ENCODE measurements at places on chromosomes 7 and 10. TPM values are rescaled to one million over a fixed set of nuclear protein-coding genes. Genes with fewer than 3 reads are reported as not detected.
A peak's percentile ranks its signal among the peaks of the same experiment; 100 is the strongest.

DNA sequence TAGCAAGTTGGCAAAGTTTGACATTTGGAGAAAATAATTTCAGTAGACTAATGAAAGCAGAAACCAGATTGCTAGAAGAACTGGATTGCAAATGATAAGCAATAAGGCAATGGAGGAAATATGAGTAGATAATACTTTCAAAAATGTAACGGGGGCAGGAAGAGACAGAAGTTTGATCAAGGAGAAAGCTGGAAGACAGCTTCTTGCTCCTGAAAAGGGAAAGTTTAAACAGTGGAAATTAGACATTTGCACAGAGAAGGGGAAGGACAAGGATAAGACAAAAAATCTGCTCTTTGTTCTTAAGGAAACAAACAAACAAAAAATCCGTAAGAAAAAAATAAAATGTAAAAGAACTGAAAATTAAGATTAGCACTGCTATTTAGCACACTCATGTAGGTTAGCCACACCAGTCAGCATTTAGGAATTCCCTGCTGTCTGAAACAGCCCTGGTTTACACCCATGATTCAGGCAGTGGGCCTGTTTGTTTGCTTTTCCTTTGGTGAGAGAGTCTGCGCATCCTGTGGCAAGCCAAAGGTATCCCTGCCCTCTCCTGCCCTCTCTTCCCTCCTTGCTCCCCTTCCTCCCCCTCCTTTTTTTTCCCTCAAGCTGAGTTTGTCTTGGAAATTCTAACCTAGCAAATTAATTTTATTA lies 104.3 kb upstream of the CAV2 start:
- peak; percentile 63 for DNase-seq

DNA sequence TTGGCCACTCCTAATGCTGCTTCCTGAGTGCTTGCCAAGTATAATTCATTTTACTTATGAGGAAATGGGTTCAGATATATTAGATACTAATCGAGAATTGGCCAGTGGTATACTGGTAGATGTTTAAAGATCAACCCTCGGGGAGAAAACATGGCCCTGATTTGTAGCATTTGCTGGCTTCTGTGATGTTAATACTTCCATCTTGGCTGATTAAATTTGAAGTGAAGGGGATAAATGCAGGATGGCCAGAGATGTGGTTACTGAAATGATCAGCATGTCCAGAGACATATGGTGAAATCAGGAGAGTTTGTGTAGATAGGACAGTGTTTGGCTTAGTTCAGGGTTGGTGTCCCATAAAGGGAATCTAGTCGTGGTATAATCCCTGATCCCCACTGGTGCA lies 11.2 kb downstream of the UBE2D4 start:
- DNase-seq, result no peak

DNA sequence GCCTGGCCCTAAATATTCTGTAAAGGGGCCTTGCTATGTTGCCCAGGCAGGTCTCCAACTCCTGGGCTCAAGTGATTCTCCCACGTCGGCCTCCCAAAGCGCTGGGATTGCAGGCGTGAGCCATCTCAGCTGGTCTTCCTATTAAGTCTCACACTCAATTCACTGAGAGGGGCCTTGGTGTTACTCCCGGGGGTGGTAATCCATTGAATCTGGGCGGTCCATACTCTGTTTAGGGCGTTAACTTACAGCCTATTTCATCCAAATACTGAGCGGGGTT lies 665 bp upstream of the SRRT start:
- DNase-seq, result no peak

Gene NKX1-2
- polyA plus RNA-seq, result not detected

DNA sequence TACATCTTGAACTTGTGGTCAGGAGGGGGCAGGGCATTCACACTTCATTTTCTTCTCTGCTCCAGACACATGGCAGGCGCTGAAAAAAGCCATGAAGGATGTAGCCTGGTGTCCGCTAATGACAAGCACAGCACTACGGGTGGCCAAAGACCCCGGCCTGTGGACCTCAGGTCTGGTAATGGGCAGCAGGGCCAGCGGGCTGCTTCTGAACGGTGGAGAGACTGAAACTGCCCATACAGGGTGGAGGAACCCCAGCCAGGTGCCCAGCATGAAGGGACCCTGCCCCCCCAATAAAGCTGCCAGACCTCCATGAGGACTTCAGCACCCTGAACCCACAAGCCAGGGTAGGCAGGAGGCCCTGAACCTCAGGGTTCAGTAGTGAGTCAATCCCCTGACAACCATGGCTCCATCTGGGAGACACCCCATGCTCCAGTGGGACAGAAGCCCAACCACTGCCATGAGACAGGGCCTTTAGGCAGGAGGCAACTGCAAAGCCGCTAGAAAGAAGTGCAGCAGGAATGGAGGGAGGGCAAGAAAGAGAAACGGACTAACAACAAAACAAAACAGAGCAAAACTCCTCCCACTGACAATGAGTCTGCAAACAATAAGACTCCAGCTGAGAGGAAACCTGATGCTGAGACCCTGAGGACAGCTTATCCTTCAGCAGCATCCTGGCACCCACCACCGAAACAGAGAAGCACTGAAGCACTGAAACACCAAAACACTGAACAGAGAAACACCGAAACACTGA lies 140.2 kb upstream of the PPP2R2D start:
- DNase-seq, result no peak

DNA sequence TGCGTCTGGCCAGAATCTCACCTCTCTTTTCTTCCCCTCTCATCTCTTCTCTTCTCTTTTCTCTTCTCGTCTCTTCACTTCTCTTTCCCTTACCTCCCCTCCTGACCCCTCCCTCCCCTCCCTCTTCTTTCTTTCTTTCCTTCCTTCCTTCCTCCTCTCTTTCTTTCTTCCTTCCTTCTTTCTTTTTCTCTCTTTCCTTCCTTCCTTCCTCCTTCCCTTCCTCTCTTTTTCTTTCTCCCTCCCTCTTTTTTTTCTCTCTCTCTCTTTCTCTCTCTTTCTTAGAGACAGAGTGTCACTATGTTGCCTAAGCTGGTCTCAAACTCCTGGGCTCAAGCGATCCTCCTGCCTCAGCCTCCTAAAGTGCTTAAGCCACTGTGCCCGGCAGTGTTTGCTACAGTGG lies 4.6 kb upstream of the GTF2IRD1 start:
- no peak for DNase-seq

GRCh38 chr10:130377986-130378540 lies 241.9 kb downstream of the GLRX3 start:
- DNase-seq, result no peak

DNA sequence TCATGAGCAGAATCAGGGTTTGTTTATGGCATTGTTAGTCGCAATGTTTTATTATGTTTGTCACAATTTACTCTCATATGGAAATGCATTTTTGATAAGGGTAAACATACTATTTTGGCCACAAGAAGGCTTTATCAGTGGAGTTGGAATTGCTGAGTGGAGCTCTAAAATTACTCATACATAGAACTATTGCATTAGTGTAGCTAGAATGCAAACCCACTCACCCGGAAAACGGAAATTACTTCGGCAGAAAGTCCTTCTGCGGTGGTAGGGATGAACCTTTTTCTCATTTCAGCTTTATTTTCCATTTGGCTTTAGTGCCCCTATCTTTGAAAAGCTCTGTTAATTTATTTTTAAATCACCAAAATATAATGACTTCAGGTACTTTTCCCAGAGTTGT lies 42.8 kb upstream of the NPY start:
- no peak for DNase-seq

Gene EGR2
- polyA plus RNA-seq, result 1.9 TPM

Gene PRR15
- 0.11 TPM for polyA plus RNA-seq

Gene NACAD
- polyA plus RNA-seq, result 0.36 TPM

GRCh38 chr7:75971961-75972763 lies 22.2 kb downstream of the TMEM120A start:
- DNase-seq, result no peak

DNA sequence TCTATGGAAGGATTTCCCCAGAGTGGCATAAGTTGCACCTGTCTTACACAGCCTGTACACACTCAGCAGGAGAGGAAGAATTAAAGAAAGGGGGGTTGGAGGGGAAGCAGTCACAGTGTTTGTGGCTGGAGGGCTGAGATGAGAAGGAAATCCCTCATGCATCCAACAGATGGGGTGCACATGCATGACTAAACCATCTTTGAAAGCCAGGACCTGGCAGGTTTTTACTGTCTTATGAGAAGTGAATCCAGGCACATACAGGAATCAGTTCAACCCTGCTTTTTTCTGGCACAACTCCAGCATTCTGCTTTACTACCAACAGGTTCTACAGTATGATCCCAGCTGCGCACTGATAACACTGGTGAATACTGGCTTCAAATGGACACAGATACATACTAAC lies 107.7 kb downstream of the CACNA2D1 start:
- DNase-seq, result no peak

Gene ARMC3
- polyA plus RNA-seq, result not detected

GRCh38 chr7:12069757-12070156 lies 141.3 kb upstream of the TMEM106B start:
- no peak for DNase-seq

DNA sequence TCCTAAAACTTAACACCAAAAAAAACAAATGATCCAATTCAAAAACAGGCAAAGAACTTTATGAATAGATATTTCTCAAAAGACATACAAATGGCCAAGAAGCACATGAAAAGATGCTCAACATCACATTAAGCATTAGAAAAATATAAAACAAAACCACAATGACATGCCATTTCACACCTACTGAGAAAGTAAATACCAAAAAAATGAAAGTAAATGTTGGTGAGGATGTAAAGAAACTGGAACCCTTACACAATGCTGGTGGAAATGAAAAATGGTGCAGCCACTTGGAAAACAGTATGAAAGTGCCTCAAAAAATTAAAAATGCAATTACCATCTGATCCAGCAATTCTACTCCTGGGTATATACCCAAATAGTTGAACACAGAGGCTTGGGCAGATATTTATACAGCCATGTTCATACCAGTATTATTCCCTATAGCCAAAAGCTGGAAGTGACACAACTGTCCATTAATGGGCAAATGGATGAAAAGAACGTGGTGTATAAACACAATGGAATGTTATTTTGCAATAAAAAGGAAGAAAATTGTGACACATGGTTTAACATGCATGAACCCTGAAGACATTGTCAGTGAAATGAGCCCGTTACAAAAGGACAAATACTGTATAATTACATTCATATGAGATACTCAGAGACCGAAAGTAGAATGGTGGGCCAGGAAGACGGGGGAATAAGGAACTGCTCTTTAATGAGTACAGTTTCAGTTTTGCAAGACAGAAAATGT lies 89.0 kb downstream of the JMJD1C start:
- DNase-seq, result peak; percentile 82

GRCh38 chr7:47661051-47661714 lies 79.3 kb upstream of the TNS3 start:
- DNase-seq, result no peak

DNA sequence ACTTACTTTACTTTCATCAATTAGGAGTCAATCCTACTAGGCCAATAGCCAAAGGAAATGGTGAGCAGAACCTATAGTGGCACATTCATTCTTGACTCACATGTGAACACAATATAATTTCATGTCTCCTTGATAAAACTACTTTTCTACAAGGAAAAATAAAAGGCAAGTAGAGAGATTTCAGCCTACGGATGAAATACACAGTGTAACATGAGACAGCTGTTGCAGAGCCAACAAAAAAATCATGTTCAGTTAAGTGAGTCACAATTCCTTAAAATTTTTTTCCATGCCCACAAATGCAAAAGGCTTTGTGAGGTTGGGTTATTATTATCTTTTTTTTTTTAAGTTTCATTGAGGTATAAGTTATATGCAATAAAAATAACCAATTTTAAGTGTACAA lies 54.8 kb downstream of the GPR141 start:
- DNase-seq, result no peak

- DNase-seq, result no peak
These were observed 15.4 kb downstream of the PTPRN2 start for GRCh38 chr7:158572000-158572828.

Gene ODAD2
- 3.9 TPM for polyA plus RNA-seq

Gene SSC4D
- polyA plus RNA-seq, result 0.92 TPM

Gene NODAL
- not detected for polyA plus RNA-seq

Gene ADCYAP1R1
- polyA plus RNA-seq, result 0.02 TPM

Gene ASB10
- not detected for polyA plus RNA-seq

Gene ZNF25
- polyA plus RNA-seq, result 9.2 TPM

DNA sequence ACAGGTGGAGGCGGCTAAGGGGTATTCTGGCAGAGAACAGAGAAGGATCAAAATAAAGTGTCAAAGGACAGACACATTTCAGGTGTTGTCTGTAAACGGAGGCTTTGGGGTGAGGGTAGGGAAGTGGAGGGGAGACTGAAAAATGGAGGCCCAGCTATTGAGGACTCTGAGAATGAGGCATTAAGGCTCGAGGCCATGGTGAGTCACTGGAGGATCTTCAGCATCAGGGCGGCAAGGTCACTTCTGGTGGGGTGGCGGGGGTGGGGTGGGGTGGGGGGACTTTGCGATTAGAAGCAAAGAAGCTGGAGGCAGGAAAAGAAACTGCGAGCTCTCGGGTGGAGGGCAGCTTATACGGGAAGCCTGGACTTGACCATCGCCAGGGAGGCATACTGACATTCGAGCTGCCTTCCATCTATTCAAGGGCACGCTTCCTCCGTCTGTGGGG lies 58.4 kb upstream of the PCGF5 start:
- DNase-seq, result no peak

GRCh38 chr10:497289-497688 lies 192.2 kb downstream of the DIP2C start:
- no peak for DNase-seq

DNA sequence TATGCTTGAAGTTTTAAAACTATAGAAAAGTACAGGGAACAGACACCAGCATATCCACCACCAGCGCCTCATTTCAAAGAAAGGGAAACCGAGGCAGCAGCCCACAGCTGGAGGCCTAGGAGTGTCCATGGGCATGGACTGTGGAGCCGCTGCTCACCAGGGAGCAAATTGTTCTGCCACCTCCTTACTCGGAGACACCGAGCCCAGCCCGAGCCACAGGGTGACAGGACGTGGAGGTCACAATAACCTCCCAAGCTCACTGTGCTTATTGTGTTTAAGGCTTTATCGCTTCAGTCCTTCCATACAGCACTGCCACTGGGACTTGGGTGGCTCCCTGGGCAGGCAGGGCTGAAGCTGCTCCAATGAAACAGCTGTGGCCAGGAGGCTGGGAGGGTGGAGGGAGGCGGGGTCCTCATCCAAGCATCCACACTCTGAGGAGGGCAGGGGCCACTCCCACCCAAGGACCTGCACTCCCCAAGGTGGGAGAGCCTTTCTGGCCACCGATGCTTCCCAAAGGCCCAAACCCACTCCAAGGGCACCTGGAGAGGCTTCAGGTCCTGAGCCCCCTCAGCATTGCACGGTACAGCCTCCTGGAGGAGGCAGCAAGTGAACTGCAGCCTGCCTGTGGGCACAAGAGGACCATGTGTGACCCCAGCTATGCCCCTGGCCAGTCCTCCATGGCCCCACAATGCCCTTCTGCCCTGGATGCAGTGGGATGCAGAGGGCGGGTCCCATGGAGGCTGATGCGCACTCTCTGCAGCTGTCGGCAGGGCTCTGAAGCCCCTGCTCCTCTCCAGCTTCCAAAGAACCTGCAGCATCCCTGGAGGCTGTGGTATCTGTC lies 38.7 kb upstream of the RET start:
- no peak for DNase-seq

DNA sequence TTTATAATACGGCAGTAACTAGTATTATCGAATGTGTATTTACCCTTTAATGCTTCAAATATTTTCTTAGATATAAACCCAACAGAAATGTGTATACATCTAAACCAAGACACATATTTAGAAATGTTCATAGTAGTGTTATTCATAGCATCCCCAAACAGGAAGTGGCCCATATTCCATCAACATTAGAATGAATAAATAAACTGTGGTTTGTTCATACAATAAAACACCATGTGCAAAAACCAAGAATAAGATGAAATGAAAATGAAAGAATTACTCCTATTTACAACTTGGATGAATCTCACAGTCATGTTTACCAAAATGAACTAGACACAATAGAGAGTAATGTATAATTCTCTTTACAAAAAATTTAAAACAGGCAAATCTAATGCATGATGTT lies 9.2 kb upstream of the CAV2 start:
- DNase-seq, result no peak
